ENCODE measurements at places on chromosomes 3 and 15.
A peak's percentile ranks its signal among the peaks of the same experiment; 100 is the strongest.

DNA sequence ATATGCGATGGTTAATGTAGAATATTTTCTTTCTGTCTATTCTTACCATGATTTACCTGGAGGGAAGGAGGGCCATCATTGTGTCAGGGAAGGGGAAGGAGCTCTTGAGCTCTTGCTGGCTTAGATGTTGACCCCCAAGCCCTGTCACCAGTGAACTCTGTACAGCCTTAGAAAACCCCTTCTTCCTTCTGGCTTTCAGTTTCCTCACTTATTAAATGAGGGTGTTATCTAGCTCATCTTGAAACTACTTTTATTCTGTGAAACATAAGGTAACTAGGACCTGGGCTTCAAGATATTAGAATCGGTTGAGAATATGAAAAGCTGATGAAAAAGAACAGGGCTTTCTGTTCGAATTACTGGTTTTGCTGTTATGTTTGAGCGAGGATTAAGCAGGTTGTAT, 25.1 kb upstream of the UTS2B start:
- DNase-seq, result no peak

- DNase-seq, result no peak
Measured at GRCh38 chr3:102024270-102024904, 175.1 kb downstream of the NFKBIZ start.

- DNase-seq, result no peak
Measured at GRCh38 chr3:35936571-35936970, 297.2 kb downstream of the ARPP21 start.

DNA sequence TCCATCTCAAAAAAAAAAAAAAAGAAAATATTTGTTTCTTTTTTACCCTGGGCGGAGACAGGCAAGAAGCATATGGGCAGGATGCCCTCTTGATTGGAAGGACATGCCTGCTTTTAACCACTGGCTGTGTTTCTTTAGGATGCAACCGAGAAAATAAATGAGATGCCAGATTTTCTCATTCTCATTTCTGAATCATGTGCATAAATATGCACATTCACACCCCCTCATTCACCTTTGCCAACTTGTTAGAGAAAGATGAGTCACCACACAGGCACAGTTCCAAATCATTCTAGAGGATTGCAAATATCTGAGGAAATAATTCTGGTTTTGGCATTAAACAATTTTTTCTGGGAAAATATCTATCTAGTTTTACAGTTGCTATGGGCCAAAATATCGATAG, 3.3 kb downstream of the LIPH start:
- DNase-seq, result peak; percentile 64

GRCh38 chr15:67024314-67024997, 40.9 kb upstream of the SMAD3 start:
- DNase-seq, result peak; percentile 87

DNA sequence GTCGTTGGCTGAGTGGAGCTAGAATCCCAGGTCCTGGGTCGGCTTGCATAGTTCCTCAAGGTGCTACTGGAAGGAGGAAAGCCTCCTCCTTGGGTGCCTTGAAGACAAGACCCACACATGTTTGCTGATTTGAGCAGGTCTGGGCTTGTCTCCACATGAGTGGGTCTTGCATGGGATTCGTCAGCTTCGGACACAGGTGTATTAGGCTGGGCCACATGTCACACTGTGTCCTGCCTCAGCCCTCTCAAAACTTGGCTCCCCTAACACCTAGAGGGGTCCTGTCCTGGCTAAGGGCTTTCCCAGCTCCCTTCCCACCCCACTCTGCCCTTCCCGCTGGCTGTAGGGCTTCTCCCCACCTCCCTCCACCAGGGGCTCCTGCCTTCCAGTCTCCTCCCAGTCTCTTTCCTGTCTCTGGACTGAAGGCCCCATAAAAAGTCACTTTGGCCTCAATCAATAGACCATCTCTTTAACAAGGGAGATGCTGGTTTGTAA, 73.0 kb upstream of the ADPGK start:
- no peak for DNase-seq

GRCh38 chr3:56122911-56123310, 345.4 kb downstream of the ERC2 start:
- no peak for DNase-seq

DNA sequence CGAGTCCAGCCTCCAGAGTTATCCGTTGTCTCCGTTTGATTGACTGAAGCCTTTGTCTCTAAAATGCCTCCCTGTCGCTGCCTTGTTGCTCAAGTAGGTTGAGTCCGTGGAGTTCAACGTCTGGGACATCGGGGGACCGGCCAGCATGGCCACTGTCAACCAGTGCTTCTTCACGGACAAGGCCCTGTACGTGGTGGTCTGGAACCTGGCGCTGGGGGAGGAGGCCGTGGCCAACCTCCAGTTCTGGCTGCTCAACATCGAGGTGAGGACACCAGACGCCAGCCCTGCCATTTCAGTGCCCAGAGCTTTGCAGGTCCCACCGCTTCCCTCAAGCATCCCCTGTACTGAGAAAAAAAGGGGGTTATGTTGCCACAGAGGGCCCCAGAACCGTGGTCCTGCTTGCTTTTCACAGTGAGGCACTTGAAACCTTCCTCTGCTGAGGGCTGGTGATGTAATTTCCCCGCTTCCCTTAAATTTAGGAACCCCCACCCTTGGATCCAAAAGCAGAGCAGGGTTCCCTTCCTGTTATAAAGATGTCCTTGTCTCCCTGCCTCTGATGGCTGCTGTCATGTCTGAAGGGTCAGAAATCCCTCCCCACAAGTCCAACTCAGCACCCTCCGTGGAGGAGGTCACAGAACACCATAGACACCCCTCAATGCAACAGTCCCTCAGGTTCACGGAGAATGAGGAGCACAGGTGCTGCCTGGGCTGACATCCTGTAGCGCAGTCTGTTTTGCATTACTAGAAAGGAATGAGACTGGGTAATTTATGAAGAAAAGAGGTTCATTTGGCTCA, 105.7 kb downstream of the LRRK1 start:
- no peak for DNase-seq

- no peak for DNase-seq
Measured at GRCh38 chr3:32440611-32441350, 49.1 kb downstream of the CMTM7 start.

DNA sequence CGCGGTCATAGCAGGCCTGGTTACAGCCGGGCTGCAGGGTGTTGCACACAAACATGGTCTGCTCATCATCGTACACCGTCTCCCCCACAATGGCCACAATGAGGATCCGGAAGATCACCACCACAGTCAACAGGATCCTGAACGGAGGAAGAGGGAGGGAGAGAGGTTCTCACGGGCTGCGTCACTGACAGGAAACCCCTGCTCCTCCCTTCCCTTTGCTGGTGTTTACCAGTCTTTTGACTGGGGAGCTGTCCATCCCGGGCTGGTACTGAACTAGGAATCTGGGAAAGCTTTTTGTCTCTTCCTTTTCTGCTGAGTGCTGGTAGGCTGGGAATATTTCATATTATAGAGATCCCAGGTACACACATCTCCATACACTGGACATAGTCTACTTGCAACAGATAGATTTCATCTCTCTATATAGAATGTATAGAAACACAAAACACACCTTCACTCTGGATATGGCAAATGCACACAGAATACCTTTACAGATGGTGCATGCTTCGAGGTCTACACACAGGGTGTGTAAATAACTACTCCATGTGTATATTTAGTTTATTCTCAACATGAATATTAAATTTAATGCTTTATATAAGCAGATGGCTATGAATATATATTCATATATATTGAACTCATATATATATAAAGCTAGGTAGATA, 1.4 kb downstream of the GJD2 start:
- no peak for DNase-seq

DNA sequence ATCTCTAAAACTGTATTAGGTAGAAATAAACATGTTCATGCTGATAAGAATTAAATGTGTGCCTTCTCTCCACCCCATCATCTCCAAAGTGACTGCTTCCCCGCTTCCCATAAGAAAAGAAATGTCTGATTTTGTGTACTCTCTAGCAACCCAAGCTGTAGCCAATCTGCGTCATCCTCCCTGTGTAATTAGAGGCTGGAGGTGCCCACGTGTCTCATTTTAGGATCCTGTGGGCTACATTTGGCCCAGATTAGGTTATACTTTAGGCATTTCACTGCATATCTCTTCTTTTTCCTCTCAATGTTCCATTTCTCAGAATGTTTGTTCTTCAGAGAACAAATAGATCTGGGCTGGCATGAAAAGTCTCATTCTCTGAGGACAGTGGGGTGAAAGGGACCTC, 19.3 kb upstream of the ZNF148 start:
- no peak for DNase-seq

GRCh38 chr3:149660462-149660861, 2.6 kb upstream of the WWTR1 start:
- DNase-seq, result no peak

DNA sequence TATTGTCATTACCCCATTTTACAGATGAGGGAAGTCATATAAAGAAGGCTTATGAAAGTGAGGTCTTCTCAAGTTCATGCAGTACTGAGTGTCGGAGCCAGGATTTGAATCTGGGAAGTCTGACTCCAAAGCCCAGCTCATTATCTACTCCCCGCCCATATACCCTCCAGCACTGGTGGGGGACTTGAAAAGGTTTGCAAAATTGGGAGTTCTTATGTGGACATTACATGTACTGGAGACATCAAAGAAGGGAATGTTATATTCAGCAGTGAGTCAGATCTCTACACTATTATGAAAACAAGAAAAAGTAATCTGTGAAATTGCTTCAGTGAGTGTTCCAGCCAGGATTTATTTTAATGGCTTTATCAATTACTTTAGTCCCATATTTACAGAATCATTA, 185.2 kb upstream of the CADPS start:
- no peak for DNase-seq

DNA sequence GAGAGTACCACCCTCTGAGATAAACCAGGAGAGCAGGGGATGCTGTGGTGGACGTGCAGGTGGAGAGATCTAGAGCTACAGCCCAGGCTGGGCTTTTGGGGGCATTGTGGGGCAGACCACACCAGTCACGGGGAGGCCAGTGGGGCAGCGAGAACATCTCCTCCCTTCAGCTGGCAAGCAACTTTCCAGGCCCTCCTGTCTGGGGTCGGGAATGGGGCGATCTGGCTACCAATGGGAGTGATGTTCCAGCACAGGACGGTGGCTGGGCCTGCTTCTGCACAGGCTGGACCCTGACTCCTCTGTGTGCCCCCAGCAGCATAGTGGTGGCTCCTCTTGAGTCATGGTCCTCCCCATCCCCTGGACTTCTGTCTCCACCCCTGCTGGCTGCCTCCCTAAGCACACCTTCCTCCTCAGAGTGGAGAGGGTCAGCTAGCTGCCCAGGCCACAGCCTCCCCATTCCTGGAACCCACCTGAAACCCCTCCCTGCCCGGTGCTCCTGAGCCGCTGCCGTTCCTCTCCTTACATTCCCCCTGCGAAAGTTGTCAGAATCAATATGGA, 16.1 kb downstream of the IRAK2 start:
- no peak for DNase-seq

DNA sequence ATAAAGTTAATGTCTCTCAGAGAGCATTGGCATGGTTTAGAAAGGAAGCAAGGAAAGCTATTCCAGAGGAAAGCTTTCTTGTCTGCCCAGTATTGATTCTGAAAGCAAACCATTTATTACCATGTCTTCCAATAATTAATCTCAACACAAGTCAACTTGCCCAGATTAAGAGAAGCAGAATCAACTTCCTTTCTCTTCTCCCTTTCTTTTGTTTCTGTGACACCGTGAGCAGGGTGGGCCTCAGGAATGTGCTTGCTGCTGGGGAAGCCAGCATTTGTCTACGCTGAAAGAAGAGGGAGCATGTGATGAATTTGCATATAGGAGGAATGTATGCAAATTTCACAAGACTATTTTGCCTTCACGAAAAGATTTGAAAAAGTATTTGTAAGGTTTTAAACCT, 368.6 kb upstream of the ROPN1 start:
- no peak for DNase-seq

DNA sequence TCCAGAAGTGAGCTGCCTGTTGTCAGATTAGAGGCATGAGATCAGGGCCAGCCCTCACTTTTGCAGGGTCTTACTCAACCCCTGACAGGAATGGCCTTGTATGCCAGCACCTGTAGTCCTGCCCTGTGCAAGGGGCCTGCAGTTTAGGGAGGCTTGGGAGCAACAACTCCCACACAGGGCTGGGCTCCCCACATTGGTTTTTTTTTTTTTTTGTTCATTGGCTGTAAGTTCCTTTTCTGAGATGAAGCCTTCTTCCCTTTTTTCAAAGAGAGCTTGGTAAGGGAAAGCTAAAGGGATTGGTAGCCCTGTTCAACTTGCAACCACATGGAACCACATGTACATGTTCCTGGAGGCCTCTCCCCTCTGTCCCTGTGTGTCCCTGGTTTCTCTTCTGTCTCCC, 46.4 kb downstream of the TNFAIP8L3 start:
- no peak for DNase-seq

- no peak for DNase-seq
Measured at GRCh38 chr3:188151438-188151837, 2.5 kb upstream of the LPP start.

GRCh38 chr3:33023176-33024136, 72.0 kb downstream of the CCR4 start:
- no peak for DNase-seq

GRCh38 chr3:120093119-120093910, 932 bp downstream of the GSK3B start:
- peak; percentile 40 for DNase-seq

- no peak for DNase-seq
Measured at GRCh38 chr3:30835667-30836066, 58.8 kb downstream of the GADL1 start.

GRCh38 chr3:101379658-101380376, 59.4 kb upstream of the IMPG2 start:
- DNase-seq, result no peak

All from putamen (tissue), 1 donor.